ENCODE measurements at places on chromosomes 5 and 9.
A peak's percentile ranks its signal among the peaks of the same experiment; 100 is the strongest.

- DNase-seq = no peak
Measured at GRCh38 chr5:38381361-38381760, 123.0 kb downstream of the EGFLAM start.

DNA sequence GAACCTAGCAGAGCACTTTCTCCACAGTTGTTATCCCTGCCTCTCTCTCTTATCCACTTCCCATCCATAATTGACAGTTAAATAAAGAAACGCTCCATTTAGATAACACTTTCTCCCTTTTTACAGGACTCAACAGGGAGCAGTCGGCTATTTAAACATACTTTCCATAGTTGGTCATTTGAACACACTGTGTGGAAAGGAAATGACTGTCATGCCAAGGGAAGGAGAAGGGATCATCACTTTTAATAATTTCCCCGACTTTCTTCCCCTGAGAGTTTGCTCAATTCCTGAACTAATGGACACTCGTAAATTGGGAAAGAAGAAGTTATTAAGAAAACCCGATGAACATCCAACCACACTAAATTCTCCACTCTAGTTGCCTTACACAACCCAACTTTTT is 400.8 kb upstream of the PTGER4 start:
- DNase-seq = no peak

DNA sequence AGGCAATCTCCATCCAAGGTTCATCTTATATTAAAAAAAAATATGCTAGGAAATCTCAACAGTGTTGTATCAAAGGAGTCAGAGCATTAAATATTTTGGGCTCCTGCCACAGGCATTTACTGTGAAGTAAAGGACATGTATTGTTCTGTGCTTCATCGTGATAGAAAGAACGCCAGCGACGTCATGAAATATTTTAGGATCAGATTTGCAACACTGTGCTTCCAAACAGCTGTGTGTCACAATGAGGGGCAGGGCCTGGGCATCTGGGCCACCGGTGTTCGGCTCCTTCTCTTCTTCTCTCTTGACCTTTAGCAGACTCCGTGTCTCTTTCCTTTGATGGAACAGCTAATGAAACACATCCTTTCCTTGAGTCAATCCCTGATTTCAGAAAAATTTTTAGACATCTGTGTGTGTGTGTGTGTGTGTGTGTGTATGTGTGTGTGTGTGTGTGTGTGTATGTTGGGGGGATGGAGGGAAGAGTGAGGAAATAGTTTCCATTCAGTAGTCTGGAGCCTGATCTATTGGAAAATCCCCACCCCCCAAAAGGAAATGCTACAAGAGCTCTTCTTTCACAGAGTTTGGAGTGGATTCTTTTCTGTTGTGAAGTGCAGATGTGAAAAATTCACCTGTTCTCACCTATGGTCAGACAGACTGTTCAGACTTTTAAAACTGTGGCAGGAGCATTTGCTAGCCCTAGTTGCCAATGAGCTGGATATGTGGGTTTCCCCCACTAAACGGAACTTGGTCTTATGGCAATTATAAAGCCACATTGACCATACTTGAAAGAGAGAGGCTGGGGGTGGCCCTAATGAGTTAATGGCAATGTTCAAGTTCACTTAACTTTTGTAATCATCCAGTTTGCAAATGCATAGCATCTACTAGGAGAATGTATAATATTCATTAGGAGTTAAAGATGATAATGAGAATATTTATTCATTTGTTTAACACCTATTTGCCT is 18.1 kb upstream of the TNC start:
- no peak for DNase-seq

DNA sequence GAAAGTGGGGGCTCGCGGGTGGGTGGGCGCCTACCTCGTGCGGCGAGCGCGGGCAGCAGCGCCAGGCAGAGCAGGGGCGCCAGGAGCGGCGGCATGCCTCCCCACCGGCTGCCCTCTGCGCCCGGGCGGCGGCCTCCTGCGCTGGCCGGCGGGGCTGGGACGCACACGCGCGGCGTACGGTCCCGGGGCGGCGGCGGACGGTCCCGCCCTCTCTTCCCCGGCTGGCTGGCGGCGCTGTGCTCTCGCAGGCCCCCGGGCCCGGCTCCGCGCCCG is 220 bp downstream of the NOTCH1 start:
- no peak for DNase-seq

DNA sequence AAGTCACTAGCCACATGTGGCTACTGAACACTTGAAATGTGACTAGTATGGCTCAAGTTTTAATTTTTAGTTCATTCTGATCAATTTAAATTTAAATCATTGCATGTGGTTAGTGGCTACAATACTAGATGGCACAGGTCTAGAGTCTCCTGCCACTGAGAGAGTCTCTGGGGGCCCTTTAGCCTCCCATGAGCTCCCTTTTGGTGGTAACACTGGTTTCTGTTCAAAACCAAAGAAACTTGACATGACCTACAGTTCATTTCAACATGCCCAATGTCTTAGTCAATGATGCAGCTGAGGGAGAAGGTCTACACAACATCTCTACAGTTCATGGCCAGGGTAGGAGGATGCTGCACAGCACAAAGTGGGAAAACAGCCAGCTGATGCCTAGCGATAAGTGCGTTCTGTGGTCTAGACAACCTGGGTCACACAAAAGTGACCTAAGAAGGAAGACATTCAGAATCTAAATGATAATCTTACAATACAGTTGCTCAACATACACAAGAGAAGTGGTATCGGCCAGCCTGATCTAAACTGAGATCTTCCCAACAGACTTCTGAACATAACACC is 121.0 kb downstream of the AUH start:
- no peak for DNase-seq

DNA sequence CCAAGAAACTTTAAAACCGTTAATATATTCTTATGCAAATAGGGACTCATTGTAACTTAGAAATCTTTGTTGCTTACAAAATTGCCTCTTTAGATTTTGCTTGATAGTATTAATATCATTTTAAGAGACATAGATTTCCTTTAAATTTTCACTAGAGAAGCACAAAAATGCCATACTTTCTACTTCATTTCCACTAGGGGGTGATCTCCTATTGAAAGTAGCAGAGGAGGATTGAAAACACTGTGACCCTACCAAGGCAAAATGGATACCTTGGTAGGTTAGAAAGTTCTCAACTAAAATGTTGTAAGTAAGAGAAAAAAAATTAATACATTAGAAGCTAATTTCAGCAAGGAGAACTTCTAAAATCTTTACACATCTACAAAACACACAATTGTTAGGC is 204.9 kb downstream of the CHSY3 start:
- DNase-seq = peak; percentile 24

GRCh38 chr9:69036799-69037198 is 1.2 kb downstream of the FXN start:
- DNase-seq = no peak

DNA sequence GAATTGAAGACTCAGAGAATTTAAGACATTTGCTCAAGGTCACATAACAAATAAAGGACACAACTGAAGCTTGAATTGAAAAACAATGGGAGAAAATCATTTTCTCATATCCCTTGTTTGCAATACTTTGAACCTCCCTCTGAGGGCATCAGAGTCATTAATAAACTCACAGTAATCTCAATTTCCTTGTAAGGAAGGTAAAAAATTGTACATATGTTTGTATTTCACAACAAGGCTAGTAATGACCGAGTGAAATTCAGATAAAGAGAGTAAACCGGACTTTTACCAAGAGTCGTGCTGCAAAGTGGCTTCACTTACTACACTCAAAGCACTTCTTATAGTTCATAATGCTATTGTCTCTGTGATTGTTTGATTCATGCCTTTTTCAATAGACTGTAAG is 665.0 kb downstream of the NR2F1-AS1 start:
- no peak for DNase-seq

DNA sequence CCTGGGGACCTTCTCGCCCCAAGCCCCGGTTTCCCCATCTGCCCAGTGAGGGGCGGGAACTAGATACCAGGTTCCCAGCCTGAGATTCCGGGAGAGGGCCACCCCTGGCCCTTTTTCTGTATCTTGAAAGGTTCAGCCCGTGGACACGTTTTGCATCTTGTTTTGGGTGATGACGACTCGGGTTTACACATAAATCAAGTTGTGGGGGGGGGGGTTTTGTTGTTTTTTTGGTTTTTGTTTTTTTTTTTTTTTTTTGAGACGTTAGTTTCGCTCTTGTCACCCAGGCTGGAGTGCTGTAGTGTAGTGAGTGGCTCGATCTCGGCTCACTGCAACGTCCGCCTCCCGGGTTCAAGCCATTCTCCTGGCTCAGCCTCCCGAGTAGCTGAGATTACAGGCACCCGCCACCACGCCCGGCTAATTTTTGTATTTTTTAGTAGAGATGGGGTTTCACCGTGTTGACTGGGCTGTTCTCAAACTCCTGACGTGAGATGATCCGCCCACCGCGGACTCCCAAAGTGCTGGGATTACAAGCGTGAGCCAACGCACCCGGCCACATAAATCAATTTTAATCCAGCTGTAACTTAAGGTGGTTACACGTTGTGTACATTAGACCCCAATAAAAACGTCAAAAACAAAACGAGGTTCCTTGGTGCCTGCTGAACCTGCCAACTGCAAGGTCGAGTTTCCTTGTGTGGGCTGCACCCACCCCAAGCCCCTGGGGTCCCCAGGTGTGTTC is 1.1 kb upstream of the BRD3 start:
- no peak for DNase-seq

DNA sequence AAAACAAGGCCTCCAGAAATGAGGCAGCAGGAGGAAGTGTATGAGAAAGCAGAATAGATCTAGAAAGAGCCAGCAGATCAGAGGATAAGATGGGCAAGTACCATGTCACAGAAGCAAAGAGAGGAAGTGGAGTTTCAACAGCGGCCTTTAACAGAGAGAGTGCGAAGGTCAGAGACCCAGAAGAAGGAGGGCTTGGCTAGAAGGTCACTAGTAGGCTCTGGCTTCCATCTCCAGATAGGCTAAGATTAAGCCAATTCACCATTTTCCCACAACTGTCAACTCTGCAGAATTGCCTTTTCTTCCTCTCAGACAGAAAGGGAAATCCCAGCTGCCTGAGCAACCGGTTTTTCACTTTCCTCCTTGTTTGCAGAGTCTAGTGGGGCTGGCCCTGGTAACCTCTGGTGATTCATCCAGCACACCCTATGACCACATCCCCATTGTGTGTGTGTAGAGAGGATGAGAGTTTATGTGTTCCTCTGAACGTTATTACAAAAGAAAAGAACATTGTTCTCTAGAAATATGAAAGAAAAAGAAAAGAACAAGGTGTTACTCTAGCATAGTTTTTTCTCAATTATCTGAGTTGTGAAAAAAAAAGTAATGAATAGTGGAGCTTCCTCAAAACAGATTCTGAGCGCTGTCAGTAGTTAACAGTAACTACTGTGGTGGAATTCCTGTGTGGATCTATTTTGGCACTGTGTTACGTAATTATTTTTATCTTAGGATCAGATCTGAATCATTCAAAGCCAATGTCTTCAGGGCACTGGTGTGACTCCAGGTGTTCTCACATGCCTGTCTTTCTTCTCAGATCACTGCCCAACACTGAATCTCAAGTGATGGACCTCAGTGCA is 220.4 kb downstream of the ARRDC3 start:
- peak; percentile 2 for DNase-seq

DNA sequence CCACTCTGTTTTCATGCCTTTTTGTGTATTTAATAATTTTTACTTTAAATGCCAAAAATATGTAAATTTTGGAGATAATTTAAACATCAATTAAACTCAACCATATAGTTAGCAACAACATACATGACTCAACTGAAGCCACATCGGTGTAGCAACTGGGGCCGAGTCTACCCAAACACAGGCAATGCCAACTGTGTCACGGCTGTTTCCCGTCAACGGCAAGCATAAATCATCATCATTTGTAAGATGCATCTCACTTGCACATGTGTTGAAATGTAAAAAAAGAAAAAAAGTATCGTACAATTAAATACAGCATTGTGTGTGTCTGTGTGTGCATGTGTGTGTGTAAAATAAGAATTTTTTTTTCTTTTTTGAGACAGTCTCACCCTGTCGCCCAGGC is 160.1 kb upstream of the TAS2R1 start:
- DNase-seq = no peak

GRCh38 chr5:116076496-116076895 is 8.3 kb upstream of the COMMD10 start:
- DNase-seq = no peak

DNA sequence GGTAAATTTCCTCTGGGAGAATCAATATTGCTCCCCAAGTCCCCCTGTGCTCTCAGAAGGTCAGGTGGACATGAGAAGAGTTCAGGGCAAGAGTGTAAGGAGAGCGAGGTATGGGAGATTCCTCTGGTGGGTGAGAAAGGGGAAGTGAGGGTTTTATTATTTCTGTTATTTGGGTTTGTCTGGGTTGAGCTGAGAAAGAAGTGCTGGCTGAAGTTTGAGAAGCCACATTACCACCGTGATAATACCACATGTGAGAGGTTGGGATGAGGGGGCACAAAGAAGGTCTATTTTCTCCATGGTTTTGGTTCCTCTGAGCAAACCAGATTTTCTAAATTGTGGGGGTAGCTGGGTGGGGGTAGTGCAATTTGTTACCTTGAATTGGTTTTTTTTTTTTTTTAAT is 350.4 kb downstream of the OSTF1 start:
- no peak for DNase-seq

GRCh38 chr9:106755736-106756135 is 107.2 kb upstream of the ZNF462 start:
- no peak for DNase-seq

DNA sequence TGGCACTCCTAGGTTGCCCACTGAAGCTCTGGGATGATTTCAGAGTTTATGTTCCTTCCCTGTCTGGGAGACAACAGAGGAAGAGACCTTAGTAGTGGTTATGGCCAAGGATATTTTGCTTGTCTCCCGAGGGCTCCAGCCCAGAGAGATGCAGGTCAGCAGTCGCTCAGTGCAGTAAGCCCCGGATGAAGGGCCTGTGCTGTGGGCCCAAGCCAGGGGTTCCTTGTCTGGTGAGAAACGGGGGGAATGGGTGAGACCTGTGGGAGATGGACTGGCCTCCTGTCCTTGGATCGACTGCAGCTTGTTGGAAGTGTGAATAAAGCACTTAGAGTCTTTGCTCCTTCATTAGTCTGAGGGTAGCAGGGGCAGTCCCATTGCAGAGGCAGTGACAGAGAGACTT is 260.7 kb upstream of the RIOK2 start:
- no peak for DNase-seq

- DNase-seq = no peak
Measured at GRCh38 chr9:21560281-21560745, 78.2 kb upstream of the IFNE start.

DNA sequence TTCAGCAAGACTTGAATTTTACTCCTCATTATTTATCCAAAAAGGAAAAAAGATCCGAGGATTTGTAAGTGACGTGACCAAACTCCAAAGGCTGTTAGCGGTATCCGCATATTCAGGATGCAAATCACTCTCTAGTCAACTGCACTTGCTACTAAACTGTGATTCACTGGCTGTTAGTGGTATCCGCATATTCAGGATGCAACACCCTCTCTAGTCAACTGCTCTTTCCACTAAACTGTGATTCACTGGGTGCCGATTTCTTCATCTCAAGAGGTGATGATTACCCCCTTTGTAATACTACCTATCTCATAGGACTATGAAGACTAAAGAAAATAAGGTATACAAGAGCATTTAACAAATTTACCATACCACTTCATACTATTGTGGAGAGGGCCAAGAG is 5.7 kb downstream of the MAPKAP1 start:
- DNase-seq = no peak

- no peak for DNase-seq
Measured at GRCh38 chr5:113150821-113151220, 174.2 kb downstream of the DCP2 start.

Measured in erythroblast (primary cell).